ENCODE measurements at places on chromosomes 3 and 15. TPM values are rescaled to one million over a fixed set of nuclear protein-coding genes. Genes with fewer than 3 reads are reported as not detected.

Gene ABHD10
- total RNA-seq, result 37.0 TPM

DNA sequence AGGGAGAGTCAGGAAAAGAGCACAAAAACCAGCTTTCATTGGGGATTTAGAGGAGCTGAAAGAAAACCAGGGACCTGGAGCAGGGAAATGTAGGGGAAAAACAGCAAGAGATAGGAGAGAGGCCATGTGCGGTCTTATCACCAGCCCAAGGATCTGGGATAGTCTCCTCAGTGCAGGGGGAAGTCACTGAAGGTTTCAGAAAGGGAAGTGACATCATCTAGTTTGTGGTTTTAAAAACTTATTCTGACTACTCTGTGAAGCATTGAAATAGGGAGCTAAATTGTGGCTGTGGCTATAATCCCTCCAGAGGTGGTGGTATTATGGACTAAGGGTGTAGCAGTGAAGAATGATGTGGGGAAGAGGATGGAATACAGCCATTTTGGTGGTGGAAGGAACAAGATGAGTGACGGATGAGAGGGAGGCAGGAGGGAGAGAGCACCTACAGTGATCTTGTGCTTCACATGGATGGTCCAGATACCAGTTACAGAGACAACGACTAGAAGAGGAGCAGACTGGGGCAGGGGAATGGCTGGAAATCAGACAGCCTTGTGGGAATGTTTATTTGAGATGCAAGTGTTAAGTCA is 72.7 kb downstream of the HMG20A start:
- peak; percentile 19 for DNase-seq

Gene DCBLD2
- total RNA-seq, result 77.3 TPM

- no peak for DNase-seq
Observed at GRCh38 chr15:46129145-46129544, 494.3 kb downstream of the SQOR start.

DNA sequence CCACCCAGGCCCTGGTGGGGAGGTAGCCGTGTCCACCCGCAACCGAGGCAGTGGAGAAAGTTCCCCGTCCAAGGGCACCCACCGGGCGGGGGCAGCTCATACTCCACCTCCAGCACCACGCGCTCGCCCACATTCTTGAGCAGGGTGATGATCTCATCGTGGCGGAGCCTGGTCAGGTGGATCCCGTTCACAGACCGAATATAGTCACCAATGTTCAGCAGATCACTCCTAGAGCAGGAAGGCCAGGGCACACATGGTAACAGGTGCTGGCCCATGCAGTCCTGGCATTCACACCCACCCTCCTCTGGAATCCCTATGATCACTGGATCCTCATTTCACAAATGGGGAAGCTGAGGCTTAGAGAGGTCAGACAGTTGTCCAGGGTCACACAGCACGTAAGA is 15.8 kb downstream of the GRIP2 start:
- DNase-seq, result no peak

DNA sequence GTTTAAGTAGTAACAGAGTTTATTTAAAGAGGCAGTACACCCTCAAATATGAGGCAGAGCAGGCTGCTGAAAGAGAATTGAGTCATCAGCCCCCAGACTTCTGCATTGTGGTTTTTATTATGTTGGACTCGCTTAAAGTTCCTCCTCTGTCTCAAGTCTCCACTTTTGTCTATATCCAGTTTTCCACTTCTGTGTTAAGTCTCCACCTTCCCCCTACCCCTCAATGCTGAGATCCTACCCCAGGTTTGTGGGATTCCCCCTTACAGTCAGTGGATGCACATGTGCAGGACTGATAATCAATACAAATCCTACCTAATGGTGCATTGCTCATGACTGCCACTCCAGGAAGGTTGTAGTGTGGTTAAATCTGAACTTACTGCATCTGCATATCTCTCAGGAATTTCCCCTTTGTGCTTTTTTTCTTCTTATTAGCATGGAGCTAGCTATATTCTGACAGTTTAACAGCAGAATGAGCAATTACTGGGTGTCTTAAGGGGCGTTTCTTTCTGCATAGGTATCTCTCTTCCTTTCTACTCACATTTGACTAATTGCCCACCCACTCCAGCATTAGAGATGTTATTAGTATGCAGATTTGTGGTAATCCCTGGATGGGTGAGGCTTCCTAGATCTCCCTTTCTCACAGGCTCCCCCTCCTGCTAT is 11.9 kb upstream of the CD200R1L start:
- DNase-seq, result no peak

Gene SLC51A
- not detected for total RNA-seq

DNA sequence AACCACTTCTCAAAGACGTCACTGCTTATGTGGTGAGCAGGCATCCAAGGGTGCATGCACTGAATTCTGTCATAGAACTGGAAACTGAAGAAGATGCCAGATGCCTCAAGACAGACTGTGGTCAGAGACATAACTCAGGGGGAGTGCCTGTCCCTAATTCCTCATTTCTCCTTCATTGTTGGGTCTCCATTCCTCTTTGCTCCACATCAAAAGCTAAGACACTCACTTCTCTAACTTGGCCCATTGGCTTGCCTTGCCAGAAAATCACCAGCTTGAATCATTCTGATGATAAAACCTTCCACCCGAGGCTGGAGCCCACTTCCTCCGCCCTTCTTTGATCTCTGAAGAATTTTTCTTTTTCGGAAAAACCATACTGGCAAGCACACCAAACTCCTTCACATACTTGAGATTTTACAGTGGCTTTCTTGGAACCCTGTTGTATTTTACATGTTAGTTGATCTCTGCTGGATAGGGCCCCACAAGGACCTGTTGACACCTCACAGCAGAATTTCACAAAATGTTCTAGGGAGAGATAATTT is 69.9 kb downstream of the COL8A1 start:
- DNase-seq, result no peak

DNA sequence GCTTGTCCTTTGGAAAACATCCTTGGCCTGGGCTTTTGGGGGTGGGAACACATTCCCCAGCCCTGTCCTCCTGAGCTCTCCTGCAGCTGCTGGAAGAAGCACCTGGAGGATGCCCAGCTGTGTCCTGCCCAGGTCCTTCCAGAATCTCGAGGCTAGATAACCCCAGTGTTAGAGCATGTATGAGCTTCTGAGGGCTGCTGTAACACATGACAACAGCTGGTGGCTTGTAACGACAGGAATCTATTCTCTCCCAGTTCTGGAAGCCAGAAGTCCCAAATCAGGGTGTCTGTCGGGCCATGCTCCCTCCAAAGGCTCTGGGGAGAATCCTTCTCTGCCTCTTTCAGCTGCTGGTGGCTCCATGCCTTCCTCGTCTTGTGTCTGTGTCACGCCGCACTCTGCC is 403.6 kb upstream of the C2CD4B start:
- no peak for DNase-seq

Gene CLEC3B
- not detected for total RNA-seq

DNA sequence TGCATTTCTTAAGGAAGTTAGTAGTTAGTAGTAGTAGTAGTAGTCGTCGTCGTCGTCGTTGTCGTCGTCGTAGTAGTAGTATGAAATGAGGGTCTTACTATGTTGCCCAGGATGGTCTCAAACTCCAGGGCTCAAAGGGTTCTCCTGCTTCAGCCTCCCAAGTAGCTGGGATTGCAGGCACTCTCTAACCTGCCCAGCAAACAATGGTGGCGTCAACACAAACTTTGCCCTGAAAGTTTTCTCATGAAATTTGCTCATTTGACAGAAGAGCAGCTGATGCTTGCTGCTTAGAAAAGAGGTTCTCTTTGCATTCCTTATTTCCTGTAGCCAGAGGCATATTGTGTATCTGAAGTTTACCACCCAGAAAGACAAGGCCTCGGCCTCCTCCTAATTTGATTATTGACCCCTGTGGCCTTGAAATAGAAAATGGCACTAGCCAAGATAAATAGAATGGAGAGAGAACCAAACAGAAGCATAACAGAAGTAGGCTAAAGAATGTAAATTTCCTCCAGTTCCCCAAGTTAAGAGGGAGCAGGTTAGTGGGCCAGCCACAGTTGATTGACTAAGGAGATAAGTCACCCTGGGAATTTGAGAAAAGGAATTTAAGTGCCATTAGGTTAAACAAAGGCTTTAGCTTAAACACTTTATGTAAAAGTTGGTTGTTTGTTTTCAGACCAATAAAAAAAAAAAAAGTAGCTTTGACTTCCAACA is 166.2 kb upstream of the ROBO2 start:
- DNase-seq, result no peak

DNA sequence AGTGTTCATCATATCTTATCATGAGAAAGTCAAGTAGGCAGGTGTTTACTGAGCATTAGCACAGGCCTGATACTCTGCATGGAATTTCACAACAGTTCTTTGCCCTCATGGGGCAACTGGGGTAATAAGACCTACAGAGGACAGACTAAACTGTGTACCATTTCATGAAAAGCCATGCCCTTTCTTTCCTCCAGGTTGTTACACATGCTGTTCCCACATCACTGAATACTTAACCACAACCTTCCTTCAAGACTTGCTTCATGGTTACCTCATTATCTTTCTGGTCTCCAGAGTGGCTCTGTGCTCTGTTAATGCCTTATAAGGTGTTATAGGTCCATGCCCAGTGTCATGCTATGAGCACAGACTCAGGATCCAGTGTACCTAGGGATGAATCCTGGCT is 28.2 kb upstream of the RSL24D1 start:
- DNase-seq, result no peak

DNA sequence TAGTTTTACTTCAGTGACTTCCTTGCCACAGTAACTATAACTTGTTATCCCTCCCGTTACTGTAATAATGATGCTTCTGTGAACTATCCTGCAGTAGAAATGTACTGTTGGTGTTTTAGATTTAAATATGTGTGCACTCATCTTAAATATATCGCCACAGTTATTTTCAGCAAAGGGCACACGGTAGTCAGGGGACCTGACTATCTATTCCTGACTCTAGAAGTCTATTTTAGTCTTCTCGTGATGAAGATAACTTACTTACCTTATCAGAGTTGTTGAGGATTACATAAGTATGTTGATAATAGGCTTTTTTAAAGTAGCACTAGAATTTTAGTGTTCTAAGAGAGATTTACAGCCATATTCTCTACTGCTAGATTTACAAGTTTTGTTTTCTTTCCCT is 65.3 kb downstream of the ECT2 start:
- no peak for DNase-seq

Gene UACA
- 270 TPM for total RNA-seq

Gene LCTL
- total RNA-seq, result not detected

DNA sequence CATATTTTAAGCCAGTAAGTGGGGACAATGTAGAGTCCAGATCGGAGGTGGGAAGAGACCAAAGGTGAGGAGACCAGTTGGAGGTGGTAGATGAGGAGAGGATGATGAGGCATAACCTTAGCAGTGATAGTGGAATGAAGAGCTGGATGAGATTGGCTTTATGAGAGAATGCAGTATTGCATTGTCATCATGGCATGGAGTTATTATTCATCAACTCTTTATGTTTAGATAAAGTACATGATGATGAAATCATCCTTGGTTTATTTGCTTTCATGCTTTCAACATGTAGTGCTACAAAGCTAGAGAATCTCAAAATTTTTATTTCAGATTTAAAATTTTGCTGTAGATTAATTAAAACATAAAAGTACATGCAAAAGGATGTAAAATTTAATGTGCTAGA is 64.0 kb downstream of the PPM1L start:
- no peak for DNase-seq

GRCh38 chr3:161371441-161372320 is at the start of gene SPTSSB:
SPTSSB (minus strand) TSS chr3:161371517; CDS start chr3:161346323, 25,194 bp downstream.
- peak; percentile 32 for DNase-seq

Gene PIERCE2
- total RNA-seq, result 2.3 TPM

DNA sequence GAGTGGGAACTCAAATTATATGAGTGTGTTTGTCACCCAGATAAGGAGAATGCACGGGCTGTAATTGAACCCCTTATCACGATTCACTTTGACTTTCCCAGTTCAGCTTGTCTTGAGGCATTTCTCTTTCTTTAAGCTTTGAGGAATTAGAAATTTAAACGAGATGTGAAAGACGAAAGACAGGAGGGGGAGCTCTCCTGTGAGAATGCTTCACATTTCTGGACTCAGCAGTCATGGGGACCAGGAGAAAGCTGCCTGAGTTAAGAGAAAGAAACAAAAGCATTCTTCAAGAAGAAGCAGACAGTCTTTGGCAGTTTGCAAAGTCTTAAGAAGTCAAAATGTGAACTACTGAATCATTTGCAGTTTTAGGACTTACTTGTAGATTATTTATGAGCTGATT is 205.6 kb downstream of the NECTIN3 start:
- no peak for DNase-seq

Gene GPR27
- total RNA-seq, result not detected

DNA sequence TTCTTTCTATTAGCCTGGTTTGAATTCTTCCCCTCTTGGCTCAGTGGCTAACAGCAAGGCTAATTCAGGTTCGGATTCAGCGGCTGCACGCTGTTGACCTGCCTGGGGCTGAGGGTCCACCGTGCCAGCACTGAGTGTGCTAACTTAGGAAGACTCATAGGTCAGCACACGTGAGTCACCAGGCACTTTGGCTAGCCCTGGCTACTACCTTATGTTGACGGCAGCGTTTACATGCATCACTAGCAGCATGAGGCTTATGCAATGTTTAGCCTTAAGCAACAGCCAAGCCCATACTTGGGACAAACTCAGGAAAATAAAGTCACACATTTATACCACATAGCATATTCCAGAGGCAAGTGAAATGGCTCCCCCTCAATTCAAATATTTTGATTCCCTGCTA is 137.7 kb downstream of the RAB11A start:
- DNase-seq, result no peak

Gene SLTM
- total RNA-seq, result 93.0 TPM

GRCh38 chr3:5431146-5431545 is 243.6 kb downstream of the EDEM1 start:
- no peak for DNase-seq

Gene SEC22C
- total RNA-seq, result 60.7 TPM

DNA sequence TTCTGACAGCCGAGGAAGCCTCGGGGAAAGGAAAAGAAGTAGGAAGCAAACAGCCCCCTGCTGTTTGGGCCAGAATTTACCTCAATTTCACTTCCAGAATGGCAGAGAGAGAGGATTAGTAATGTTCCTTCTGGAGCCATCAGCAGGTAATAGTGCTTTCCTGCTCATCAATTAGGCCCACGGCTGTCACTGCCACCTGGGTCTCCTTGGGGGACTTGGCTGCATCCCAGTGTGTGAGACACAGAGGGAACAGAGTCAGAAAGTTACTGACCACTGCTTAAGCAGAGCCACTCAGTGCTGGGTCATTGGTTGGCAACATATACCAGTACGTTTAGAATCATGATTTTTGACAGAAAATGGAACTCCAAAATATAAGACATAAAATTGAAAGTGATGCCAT is 397.0 kb downstream of the EPHA3 start:
- DNase-seq, result no peak

DNA sequence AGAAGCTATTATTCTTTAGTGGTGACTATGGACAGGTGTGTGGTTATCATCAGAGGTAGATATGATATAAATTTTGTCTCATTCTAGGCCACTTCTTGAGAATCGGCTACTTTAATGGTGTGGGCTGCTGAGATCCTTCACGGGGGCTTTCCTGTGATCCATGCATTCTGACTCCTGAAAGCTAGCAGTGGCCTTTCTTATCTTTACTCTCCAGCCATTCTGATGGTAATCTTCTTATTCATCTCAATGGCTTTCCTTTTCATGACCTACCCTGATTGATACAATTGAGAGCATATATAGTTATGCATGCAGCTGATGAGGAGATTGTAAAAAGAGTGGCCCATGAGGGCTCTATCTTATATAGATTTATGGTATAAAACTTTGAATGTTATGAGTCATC is 78.3 kb upstream of the ZPLD1 start:
- no peak for DNase-seq

- DNase-seq, result no peak
Observed at GRCh38 chr3:172314591-172315160, 133.6 kb downstream of the GHSR start.

Gene NLGN1
- total RNA-seq, result 16.3 TPM

Gene GCSAM
- not detected for total RNA-seq

GRCh38 chr15:49723981-49724380 is 103.1 kb downstream of the DTWD1 start:
- no peak for DNase-seq
